ENCODE measurements at places on chromosomes 16 and 17.

- no peaks in the 10 kb centered on the region for H3K27me3 ChIP-seq
- H3K4me3 ChIP-seq, result no peak overlapping the region
- H3K4me1 ChIP-seq, result peaks cover 14% of the 10 kb centered on the region
- H3K36me3 ChIP-seq, result peaks cover 11% of the 10 kb centered on the region
- DNase-seq, result no peak
Observed at GRCh38 chr17:17809531-17810083, 27.2 kb downstream of the SREBF1 start.

DNA sequence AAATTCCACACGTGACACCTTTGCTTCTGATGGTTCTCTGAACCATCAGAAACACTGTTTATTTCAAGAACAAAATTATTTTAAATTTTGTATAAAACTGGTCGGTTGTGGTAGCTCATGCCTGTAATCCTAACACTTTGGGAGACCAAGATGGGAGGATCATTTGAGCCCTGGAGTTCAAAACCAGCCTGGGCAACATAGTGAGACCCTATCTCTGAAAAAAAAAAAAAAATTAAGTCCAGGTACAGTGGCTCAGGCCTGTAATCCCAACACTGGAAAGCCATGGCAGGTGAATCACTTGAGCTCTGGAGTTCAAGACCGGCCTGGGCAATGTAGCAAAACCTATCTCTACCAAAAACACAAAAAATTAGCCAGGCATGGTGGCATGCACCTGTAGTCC, 8.3 kb upstream of the KANSL1 start:
- no peak overlapping the region for H3K27ac ChIP-seq
- H3K36me3 ChIP-seq, result no peaks in the 10 kb centered on the region
- no peaks in the 10 kb centered on the region for H3K27me3 ChIP-seq
- peaks cover 3% of the 10 kb centered on the region for H3K4me1 ChIP-seq
- no peak overlapping the region for H3K4me3 ChIP-seq
- no peak for DNase-seq

GRCh38 chr16:1488054-1488601, 616 bp downstream of the PTX4 start:
- H3K4me3 ChIP-seq, result no peak overlapping the region
- H3K36me3 ChIP-seq, result no peaks in the 10 kb centered on the region

- H3K4me1 ChIP-seq, result no peaks in the 10 kb centered on the region
- no peaks in the 10 kb centered on the region for H3K27me3 ChIP-seq
- H3K36me3 ChIP-seq, result no peaks in the 10 kb centered on the region
- no peak overlapping the region for H3K4me3 ChIP-seq
Observed at GRCh38 chr16:23334457-23334853, 32.4 kb downstream of the SCNN1B start.

DNA sequence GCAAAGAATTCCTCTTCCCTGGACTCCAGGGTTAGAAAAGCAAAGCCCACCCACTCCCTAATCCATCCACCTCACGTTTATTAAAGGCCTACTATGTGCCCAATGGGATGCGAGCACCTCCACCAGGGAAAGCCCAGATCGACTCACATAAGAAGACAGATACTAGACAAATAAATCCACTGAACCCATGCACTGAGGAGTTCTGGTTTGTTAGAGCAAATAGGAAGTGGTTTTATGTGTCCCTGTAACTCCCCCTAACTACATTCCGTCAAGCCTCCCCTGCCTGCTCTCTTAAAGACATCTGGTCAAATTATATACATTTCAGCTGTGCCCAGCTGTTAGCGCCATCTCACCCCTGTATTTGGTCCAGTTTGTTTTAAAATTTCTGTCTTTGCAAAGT, 218.5 kb upstream of the RPL38 start:
- H3K4me1 ChIP-seq, result no peaks in the 10 kb centered on the region
- no peak overlapping the region for H3K27ac ChIP-seq
- H3K36me3 ChIP-seq, result no peaks in the 10 kb centered on the region
- no peaks in the 10 kb centered on the region for H3K27me3 ChIP-seq
- H3K4me3 ChIP-seq, result no peak overlapping the region
- DNase-seq, result no peak

GRCh38 chr17:82170412-82170961, 42.2 kb downstream of the CCDC57 start:
- DNase-seq, result no peak
- no peak overlapping the region for H3K27ac ChIP-seq
- H3K4me1 ChIP-seq, result no peaks in the 10 kb centered on the region
- no peaks in the 10 kb centered on the region for H3K36me3 ChIP-seq
